ENCODE measurements at places on chromosomes 1 and 21. TPM values are rescaled to one million over a fixed set of nuclear protein-coding genes. Genes with fewer than 3 reads are reported as not detected.

GRCh38 chr1:74193908-74194307, 4.1 kb downstream of the LRRIQ3 start:
- no peak for DNase-seq
- H3K36me3 ChIP-seq = no peaks in the 10 kb centered on the region
- peaks cover 3% of the 10 kb centered on the region for H3K4me1 ChIP-seq
- no peak overlapping the region for H3K4me3 ChIP-seq
- no peaks in the 10 kb centered on the region for H3K27me3 ChIP-seq
- no peak overlapping the region for H3K27ac ChIP-seq

Gene PGBD5
- total RNA-seq = 10.6 TPM

DNA sequence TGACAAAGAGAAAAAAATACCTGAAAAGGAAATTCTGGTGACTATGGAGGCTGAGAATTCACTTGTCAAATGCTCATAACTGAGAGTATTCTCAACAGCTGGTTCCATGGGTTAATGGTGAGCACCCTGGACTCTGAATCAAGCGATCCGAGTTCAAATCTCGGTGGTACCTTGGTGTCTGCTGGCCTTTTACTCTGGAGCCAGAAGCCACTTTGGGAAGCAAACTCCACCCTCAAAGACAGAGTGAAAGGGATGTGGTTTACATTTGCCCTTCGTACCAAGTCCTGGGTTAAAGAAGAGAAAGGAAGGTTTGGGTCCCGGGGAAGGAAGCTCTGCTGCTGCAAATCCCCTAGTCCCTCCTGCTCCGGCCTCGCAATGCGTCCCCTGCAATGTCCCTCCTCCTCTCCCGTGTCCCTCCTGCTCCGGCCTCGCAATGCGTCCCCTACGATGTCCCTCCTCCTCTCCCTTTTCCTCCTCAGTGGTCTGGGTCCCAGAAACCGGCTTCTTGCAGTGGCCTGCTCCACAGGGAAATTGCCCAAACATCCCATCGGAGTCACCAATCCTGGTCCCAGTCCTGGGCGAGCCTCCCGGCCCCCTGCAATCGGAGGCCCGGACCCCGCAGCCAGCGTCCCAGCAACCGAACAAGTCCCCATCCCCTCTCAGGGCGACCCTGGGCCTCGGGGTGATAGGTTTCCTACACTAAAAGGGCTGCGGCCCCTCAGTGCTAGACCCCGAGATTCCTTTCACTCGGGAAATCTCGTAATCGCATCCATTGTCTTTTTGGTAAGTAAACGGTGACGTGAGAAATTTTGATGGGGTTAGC, 129.4 kb downstream of the PPIAL4G start:
- peaks cover 100% of the 10 kb centered on the region for H3K27me3 ChIP-seq
- no peak overlapping the region for H3K27ac ChIP-seq
- peak overlapping the region; percentile 39 for H3K4me3 ChIP-seq
- H3K36me3 ChIP-seq = no peaks in the 10 kb centered on the region
- H3K4me1 ChIP-seq = no peaks in the 10 kb centered on the region
- no peak for DNase-seq

DNA sequence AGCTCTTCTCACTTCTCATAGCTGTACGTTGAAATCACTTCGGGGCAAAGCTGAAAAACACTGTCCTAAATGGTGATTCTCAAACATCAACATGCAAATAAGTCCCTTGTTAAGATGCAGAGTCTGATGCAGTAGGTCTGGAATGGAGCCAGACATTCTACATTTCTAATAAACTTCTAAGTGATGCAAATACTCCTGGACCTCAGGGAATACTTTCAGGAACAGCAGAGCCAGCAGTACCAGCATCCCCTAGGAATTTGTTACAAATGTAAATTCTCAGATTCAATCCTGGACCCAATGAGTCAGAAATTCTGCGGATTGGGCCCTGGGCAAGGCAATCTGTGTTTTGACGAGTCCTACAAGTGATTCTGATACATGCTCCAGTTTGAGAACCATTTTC, 152.3 kb downstream of the PCNX2 start:
- no peaks in the 10 kb centered on the region for H3K36me3 ChIP-seq
- DNase-seq = no peak
- no peak overlapping the region for H3K27ac ChIP-seq
- no peaks in the 10 kb centered on the region for H3K4me1 ChIP-seq

GRCh38 chr1:163295949-163296348, 25.8 kb upstream of the NUF2 start:
- no peaks in the 10 kb centered on the region for H3K27me3 ChIP-seq
- H3K27ac ChIP-seq = no peak overlapping the region
- H3K4me1 ChIP-seq = peaks cover 10% of the 10 kb centered on the region
- no peak overlapping the region for H3K4me3 ChIP-seq

Gene LRRC71
- 0.27 TPM for total RNA-seq

Gene CYB5RL
- total RNA-seq = 6.1 TPM

GRCh38 chr1:74834261-74834660, 101.3 kb downstream of the TYW3 start:
- no peak overlapping the region for H3K4me3 ChIP-seq
- no peaks in the 10 kb centered on the region for H3K27me3 ChIP-seq
- no peaks in the 10 kb centered on the region for H3K4me1 ChIP-seq
- no peak overlapping the region for H3K27ac ChIP-seq

- no peaks in the 10 kb centered on the region for H3K4me1 ChIP-seq
- no peak for DNase-seq
- H3K27me3 ChIP-seq = no peaks in the 10 kb centered on the region
- no peak overlapping the region for H3K27ac ChIP-seq
Observed at GRCh38 chr1:96259399-96259798, 462.2 kb upstream of the PTBP2 start.

DNA sequence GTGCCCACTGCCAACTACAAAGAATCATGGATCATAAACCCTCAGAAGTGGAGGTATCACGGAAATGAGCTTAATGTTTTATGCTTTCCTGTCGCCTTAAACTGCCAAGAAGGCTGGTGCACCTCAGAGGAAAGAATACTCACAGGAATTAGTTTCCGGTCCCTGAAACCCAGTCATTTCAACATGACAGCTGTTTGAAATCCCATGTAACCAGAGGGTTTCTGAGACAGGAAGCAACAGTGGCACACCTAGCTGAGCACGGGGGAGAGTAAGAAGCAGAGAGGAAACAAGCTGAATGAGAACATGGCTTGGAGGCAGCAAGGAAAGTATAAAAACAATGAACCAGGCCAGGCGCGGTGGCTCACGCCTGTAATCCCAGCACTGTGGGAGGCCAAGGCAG, 3.9 kb downstream of the JAK1 start:
- H3K36me3 ChIP-seq = no peaks in the 10 kb centered on the region
- DNase-seq = no peak
- peaks cover 91% of the 10 kb centered on the region for H3K4me1 ChIP-seq
- H3K27me3 ChIP-seq = no peaks in the 10 kb centered on the region
- H3K27ac ChIP-seq = no peak overlapping the region
- H3K4me3 ChIP-seq = no peak overlapping the region

DNA sequence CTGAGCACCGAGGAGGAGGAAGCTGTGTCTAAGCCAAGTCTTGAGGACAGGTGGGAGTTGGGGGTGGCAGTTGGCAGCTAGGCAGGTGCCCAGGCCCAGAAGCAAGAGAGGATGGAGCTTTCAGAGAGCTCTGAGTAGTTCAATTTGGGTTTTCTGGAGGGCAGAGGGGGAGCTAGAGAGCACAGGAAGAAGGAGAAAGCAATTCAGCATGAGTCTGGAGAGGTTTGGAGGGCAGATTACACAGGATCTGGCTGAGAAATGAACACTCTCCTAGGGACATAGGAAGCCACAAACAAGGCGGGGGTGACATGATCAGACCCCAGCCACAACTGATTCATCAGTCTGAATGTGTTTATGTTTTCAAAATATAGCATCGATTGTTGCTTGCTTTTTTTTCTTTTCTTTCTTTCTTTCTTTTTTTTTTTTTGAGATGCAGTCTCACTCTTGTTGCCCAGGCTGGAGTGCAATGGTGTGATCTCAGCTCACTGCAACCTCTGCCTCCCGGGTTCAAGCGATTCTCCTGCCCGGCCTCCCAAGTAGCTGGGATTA, 23.8 kb downstream of the PTPRF start:
- no peaks in the 10 kb centered on the region for H3K36me3 ChIP-seq
- H3K4me3 ChIP-seq = no peak overlapping the region
- no peaks in the 10 kb centered on the region for H3K27me3 ChIP-seq
- no peak overlapping the region for H3K27ac ChIP-seq
- peaks cover 10% of the 10 kb centered on the region for H3K4me1 ChIP-seq
- no peak for DNase-seq

DNA sequence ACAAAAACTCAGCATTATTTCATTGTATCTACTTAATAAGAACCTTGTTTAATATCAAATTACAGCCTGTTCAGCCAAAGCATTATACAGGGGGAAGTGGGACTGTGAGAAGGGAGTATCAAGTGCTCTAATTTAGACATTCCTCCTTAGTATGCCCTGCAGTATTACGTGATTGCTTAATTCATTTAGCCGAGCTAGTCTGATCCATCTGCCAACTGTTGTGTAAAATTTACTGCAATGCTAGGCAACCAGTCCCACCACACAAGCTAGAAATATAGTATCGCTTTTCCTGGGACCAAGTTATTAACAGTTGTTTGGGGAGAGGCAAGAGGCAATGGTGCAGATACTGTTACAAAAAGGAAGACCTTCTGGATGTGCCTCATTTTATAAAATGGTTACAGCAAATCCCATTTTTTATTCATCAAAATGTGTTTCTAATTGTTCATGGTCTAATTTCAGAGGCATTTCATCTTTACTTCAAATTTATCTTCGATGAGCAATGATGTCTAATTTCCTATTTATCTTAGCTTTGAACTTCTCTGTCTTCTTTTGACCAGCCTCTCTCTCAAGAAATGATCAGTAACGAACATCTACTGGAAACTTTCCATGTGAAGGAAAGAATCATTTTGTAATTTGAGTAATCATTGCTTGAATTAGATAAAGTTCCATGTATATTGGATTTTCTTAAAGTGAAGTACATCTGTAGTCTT, 283.3 kb downstream of the DUSP10 start:
- no peak for DNase-seq
- no peaks in the 10 kb centered on the region for H3K36me3 ChIP-seq
- H3K27ac ChIP-seq = peak overlapping the region; percentile 24
- peaks cover 7% of the 10 kb centered on the region for H3K4me1 ChIP-seq

GRCh38 chr1:3472088-3472850, 17.8 kb downstream of the ARHGEF16 start:
- peaks cover 12% of the 10 kb centered on the region for H3K4me1 ChIP-seq
- no peaks in the 10 kb centered on the region for H3K27me3 ChIP-seq
- no peak overlapping the region for H3K4me3 ChIP-seq
- DNase-seq = no peak
- peak overlapping the region; percentile 57 for H3K27ac ChIP-seq

GRCh38 chr21:28834335-28835238, 158.1 kb downstream of the LTN1 start:
- H3K27ac ChIP-seq = no peak overlapping the region
- H3K4me1 ChIP-seq = peaks cover 4% of the 10 kb centered on the region
- H3K36me3 ChIP-seq = no peaks in the 10 kb centered on the region
- no peak overlapping the region for H3K4me3 ChIP-seq

Gene VCAM1
- 4.0 TPM for total RNA-seq

Gene AIRE
- not detected for total RNA-seq

- peaks cover 74% of the 10 kb centered on the region for H3K27me3 ChIP-seq
- H3K4me3 ChIP-seq = no peak overlapping the region
- H3K27ac ChIP-seq = no peak overlapping the region
- DNase-seq = no peak
- no peaks in the 10 kb centered on the region for H3K4me1 ChIP-seq
Observed at GRCh38 chr1:2821373-2821955, 20.0 kb upstream of the TTC34 start.

Gene TTC34
- 0.91 TPM for total RNA-seq

GRCh38 chr1:111139324-111139955, 453 bp downstream of the DRAM2 start:
- H3K27me3 ChIP-seq = no peaks in the 10 kb centered on the region
- peak overlapping the region; percentile 95 for H3K27ac ChIP-seq
- peak overlapping the region; percentile 96 for H3K4me3 ChIP-seq
- peaks cover 29% of the 10 kb centered on the region for H3K36me3 ChIP-seq

Gene LIPI
- not detected for total RNA-seq

Gene C1QC
- 76.6 TPM for total RNA-seq
